ENCODE measurements at places on chromosomes 4 and X.

DNA sequence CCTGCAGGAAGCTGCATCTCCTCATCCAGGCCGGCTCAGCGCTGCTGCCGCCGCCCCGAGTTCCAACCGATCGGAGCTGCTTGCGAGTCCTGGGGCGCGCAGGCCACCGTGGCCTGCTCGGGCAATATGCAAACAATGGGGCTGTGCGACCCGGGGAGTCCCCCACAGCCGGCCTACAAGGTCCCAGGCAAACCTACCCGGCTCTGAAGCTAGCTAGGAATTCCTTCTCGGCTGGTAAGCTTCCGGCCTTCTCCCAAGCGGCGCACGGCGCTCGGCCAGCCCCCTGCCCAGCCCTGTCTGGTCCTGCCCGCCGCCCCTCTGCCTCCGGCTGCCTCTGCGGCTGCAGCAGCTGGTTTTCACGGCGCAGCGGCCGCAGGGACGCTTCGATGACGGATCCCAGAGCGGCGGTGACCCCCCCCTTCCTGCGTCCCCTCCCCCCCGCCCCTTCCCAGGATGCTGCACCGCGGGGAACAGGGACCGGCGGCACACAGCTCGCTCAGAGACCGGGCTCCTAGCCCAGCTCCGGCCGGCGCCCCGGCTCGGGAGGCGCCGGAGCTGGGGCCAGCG lies 59.4 kb downstream of the TSC22D3 start:
- no peak for DNase-seq

DNA sequence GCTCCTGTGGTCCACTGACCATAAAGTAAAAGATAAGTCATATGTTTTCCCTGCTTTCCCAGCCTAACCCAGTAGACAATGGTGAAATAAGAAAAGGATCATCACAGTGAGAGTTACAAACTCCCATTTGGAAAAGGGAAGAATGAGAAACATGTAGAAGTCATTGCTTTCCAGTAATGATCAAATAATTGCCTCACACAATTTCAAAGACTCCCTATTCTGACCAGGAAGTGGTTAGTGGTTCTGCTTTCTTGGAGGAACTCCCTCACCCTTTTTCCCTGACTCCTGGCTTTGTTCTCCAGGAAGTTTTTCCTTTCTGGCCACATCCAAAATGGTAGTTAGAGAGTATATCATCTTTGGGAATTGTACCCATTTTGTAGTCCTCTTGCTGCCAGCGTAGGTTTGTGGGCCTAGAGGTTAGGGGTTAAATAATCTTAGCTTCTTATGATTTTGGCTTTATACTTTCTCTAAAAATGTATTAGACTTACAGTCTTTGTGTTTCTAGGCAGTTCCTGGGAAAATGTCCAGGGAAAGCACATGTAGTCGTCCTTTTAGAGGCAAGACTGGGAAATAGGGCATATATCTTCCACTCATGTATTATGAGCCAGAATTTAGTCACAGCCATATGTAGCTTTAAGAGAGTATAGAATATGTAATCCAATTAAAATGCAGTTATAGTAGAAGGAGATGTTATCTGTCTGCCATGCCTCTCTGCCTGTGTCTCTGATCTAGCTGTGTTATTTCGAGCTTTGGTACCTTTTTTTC lies 10.5 kb downstream of the VAMP7 start:
- no peak for DNase-seq

GRCh38 chr4:89404530-89404929 lies 96.9 kb upstream of the GPRIN3 start:
- no peak for DNase-seq

DNA sequence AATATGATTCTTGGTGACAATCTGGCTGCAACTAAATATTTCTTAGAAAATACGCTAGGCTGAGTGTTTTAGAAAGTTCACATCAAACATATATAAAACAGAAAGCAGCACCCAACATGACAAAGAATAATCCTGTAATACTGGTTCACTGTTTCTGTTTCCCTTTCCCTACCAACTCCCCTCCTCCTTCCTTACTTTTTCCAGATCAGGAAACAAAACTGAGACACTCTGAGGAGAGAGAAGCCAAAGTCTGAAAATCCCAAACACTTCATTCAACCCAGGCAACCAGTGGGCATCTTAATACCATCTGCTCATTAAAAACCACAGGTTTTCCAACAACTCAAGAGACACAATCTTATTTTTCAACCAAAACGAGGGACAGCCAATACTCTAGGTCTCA lies 160.4 kb upstream of the MAP3K15 start:
- DNase-seq: no peak

DNA sequence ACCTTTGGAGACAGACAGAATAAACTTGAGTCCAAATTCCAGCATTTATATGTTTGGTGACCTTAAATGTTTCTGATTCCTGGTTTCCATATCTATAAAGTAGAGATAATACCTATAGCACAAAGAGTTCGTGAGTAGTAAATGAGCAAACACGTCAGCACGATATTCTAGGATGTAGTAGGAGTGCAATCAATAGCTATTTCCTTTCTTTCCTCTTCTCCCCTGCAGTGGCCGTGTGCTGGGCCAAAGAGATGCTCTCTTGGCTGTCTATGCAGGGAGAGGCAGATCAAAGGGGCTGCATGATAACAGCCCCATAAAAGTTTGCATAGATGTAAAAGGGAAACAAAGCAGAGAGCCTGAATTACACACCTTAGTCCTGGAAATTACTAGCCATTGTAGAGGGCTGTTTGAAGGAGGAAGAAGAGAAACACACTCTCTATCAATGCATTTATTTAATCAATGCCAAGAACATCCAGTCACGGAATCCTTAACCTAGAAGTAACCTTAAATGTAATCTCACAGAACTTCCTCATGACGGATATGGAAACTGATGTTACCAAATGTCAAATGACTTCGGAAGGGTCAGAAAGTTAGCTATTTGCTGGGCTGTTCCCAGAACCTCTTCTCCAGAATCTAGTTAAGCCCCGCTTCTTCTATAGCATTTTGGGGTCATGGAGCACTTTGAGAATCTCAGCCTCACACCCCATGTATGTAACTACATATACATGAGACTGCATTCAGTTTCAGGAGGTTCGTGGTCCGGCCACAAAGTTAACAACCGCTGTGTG lies 35.5 kb upstream of the PLAC8 start:
- DNase-seq: no peak

- no peak for DNase-seq
Observed at GRCh38 chr4:40656201-40656863, 26.7 kb upstream of the RBM47 start.

DNA sequence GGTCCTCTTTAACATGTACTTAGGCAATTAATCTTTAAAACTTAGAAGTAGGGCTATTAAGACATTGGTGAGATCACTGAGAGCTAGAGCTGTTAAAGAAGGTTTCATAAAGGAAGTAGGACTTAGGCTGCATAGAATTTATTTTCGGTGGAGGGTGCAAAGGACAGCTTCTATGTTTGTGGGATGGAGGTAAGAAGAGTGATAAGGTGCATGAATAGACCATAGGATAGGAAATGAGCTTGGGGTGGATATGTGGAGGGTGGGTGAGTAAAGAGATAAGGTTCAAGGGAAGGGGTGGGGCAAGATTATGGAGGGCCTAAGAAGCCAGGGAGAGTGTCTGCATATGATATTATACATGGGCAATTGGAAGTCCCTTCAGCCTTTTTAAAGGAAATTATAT lies 15.9 kb downstream of the RTL9 start:
- no peak for DNase-seq

- DNase-seq: no peak
Observed at GRCh38 chr4:80386281-80386886, 50.9 kb downstream of the CFAP299 start.

- no peak for DNase-seq
Observed at GRCh38 chr4:58760737-58761136, 1650.6 kb upstream of the IGFBP7 start.

DNA sequence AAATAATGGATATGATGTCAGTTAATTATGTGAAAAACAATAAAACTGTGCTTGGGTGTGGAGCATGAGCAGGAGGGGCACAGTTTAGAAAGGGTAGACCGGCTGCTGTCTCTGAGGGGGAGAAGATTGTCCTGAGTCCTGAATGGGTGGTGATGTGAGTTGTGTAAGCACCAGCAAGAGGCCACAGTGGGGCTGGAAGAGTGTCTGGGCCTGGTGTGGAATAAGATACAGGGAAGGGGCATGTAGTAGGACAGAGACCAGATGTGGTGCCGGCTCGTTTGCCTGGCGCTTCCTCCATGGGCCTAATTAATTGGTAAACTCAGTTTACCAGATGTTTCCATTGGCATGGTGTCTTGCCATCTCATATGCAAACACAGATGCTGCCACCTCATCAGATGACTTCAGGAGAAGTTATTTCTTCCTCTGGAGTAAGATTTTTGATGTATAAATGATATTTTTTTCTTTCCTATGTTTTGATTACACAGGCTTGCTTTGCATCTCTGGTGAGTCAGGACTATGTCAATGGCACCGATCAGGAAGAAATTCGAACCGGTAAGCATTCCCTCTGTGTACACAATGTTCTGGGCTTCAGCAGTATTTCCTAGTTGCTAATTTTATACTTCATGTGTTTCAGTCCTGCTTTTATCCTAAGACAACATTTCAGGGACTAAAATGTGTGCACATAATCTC lies 5.1 kb downstream of the MED28 start:
- DNase-seq: no peak

DNA sequence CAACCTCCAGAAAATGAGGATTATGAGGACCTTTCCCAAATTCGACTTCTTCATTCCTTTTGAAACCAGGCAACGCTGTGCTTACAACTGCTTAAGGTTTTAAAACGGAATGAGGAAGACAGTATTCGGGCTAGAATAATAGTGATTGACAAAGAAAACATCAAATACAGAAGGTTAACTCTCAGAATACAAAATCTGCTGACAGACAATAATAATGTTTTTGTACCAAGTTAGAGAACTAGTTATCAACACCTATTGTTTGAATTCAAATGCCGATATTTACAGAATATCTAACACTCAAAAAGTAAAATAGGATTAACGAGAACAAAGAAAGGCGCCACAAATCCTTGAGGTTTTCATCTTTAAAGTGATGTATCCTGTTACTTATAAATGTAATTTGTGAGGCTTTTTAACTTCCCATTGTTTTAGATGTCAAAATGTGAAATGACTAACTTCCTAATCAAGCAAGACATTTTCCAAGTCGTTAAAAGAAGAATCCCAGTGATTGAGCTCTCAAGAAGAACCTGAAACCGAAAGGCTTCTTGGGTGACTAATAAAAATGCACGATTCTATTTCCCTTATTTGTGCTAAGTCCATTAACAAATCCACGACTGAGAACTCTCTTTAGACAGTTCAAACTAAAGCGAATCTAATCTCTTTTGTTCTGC lies 118.3 kb downstream of the SORBS2 start:
- DNase-seq: no peak

DNA sequence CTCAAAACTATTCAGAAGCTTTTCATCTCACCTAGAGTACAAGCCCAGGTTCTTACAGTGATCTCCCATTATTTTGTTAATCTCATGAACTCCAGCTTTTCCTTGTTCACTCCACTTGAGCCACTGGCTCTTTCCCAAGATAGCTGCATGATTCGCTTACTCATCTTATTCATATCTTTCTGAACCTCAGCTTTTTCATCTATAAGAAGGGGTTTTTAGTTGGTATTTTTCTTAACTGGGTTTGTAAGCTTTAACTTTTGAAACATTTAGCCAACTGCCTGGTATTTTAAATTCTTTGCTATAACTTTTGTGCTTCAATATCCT lies 24.0 kb downstream of the GIMD1 start:
- DNase-seq: no peak

GRCh38 chrX:133950214-133950613 lies 35.2 kb downstream of the GPC3 start:
- no peak for DNase-seq

- no peak for DNase-seq
Observed at GRCh38 chr4:66017671-66018070, 347.4 kb upstream of the EPHA5 start.

GRCh38 chr4:156476359-156476758 lies 495.2 kb downstream of the PDGFC start:
- peak; percentile 1 for DNase-seq

DNA sequence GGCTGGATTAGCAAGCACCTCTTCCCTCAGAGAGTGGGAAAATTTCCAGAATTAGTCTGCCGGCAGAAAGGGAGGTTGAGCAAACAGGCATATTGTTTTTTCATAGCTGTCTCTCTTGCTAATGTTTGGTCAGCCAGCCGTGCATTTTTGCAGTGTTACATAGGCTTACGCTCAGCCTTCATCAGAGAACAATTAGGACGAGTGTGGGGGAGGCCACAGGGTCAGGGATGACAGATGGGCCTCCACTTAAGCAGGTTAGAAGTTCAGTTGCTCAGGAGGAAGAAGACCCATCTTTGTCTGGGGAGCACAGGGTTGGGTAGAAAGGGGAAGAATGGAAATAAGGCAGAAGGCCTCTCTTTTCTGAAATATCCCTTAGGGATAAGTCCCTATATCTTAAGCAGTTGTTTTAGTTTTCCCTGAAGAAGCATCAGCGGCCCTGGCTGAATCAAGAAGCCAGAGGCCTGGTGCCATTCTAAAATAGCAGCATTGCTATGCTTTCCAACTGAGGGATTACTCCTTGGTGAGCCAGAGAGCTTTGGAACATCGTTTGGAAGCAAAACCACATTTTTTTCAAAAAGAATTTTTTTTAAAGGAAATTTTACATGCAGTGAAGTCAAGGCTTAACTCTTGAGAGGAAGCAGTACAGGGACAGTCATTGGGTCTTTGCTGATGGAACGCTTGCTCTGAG lies 118.8 kb downstream of the SMIM20 start:
- DNase-seq: no peak

DNA sequence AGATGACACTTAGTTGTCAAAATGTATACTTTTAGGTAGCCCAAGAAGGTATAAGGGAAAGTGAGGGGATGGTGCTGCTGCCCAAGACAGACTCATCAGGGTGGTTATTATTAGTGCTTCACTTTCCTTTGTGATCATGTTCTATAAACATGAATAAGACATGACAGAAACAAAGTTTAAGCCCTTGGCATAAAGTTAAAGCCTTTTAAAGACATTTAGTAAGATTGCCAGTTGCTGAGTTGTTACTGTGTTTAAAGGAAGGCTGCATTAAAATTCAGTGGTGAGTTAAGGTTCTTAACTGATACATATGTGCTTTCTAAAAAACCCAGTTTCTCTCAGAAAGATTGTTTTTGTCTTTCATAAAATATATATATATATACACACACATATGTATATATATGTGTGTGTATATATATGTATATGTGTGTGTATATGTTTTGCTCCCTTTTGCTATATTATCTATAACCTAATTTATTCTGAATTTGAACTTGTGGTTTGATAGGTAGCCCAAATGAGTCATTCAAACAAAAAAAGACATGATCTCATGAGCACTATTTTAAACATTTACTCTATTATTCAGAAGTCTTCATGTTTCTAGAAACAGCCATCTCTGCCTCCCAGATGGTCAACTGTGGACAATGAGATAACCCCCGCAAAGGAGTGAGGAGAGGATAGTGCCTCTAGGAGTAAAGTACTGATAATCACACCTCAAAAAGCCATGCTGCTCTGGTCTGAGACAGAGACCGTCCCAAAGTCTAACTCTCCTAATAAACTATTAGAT lies 98.1 kb upstream of the OTUD4 start:
- no peak for DNase-seq
